ENCODE measurements at places on chromosomes 5 and 9. TPM values are rescaled to one million over a fixed set of nuclear protein-coding genes. Genes with fewer than 3 reads are reported as not detected.

Gene LHX3
- not detected for total RNA-seq

Gene LRRTM2
- total RNA-seq, result not detected

Gene PCDHGA4
- total RNA-seq, result 0.15 TPM

Gene TMC1
- total RNA-seq, result not detected

Gene PRSS3
- total RNA-seq, result 40.3 TPM

Gene HMCN2
- total RNA-seq, result not detected

Gene NR4A3
- total RNA-seq, result 0.15 TPM

Gene ACTBL2
- total RNA-seq, result 0.04 TPM

Gene C5orf47
- not detected for total RNA-seq

Gene RNF20
- total RNA-seq, result 17.5 TPM

Gene THBS4
- 1.7 TPM for total RNA-seq

All from hair follicular keratinocyte (primary cell).